Large intestine (tissue), 12 donors: ENCODE measurements at places on chromosomes 11 and 22. TPM values are rescaled to one million over a fixed set of nuclear protein-coding genes. Genes with fewer than 3 reads are reported as not detected.

GRCh38 chr11:46277622-46278386, at the start of gene CREB3L1:
TSS of gene CREB3L1 (plus strand) at chr11:46277662. CDS start at chr11:46278112, 450 bp downstream.
- DNase-seq = peak; percentile 88

DNA sequence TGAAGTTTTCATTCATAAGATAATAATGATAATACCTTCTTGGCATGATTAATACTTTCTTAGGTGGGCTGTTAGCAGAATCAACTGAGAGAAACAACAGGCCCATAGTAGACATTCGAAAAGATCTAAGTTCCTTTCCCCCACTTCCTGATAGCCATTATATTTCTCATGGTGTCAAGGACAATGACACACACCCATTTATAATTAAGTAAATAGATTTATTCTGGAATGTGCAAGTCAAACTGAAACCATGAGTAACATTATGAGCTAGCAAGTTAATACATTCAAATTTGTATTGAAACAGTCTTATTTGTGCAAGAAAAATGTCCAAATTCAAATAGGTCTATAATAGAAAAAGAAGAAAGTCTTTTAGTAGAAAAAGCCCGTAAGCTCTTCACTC, 301.1 kb downstream of the GUCY1A2 start:
- no peak for DNase-seq

The PKP3 gene
- polyA plus RNA-seq = 71.6 TPM

DNA sequence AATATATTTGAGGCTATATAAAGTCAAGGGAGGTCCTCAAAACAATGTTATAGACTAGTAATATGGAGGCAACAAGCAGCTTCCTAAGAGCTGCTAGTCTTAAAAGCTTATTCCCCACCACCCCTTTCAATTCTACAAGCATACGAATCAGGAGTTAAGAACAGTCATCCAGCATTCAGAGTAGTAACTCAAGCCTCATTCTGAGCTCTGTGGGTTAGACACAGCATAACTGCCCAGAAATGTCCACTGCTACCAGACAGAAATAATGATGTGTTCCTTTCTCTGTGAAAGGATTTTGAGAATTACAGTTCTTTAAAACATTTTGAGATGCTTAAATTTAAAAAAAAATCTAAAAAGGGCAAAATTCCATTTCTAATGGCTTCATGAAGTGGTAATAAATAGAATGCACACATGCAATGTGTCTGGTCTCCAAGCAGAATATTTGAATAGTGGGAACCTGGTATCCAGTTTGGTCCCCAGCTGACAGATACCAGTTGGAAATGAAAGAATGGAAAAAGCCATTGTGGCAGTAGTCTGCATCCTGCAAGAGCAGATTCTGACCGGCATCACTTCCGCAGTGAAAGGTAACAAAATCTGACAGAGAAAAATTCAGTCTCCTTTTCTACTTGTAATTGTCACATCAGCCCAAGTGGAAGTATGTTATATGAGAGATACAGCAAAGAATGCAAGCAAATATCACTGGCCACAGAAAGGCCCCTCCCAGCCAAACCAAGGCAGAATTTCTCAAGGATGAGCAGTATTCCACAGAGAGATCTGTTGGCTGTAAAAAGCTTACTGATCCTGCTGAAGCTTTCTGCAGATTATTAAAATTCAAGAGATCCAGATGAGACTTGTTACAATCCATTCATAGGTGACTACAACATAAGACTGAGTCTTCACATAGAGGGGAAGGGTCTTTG, 310.8 kb upstream of the PITPNB start:
- DNase-seq = no peak

The NADSYN1 gene
- 85.4 TPM for polyA plus RNA-seq

The BTBD18 gene
- polyA plus RNA-seq = 0.09 TPM

- DNase-seq = peak; percentile 79
These were observed 1.3 kb upstream of the TM7SF2 start for GRCh38 chr11:65110354-65110861.

DNA sequence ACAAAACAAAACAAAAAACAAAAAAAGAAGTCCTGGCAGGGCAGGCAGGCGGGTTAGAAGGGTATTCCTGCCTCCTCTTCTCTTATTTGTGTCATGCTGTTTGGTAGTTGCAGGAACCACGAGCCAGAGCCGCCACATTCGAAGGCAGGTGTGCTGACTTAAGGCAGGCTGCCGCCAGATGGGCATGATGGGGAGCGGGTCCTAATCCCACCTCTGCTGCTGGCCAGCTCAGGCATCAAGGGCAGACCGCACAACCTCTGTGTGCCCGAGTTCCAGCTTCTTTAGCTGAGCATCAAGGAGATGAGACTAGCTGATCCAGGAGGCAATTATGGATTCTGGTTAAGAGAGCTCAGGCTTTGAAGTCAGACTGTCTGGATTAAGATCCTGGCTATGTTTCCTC, 12.1 kb downstream of the OAF start:
- DNase-seq = no peak

- DNase-seq = no peak
These were observed 52.4 kb downstream of the LARGE2 start for GRCh38 chr11:45974806-45975205.

The CEND1 gene
- polyA plus RNA-seq = 2.0 TPM

DNA sequence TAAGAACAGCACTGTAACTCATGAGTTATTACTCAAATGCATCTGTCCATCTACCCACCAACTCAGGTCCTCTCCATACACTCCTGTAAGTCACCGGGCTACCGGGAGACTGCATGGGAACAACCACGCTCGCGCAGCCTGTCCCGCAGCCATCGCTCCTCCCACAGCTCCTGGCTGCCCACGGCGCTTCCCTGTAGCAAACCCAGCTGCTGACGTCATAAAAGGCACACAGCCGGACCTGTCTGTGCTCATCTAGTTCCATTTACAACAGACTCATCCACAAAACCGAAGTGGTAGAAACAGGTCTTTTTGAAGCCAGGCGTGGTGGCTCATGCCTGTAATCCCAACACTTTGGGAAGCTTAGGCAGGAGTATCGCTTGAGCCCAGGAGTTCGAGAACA, 23.4 kb upstream of the PACSIN2 start:
- no peak for DNase-seq

- no peak for DNase-seq
These were observed 535.1 kb upstream of the CHORDC1 start for GRCh38 chr11:90757849-90758494.

- no peak for DNase-seq
These were observed 91.9 kb downstream of the CSTPP1 start for GRCh38 chr11:47028195-47029093.

- DNase-seq = no peak
These were observed 154.6 kb downstream of the MAML2 start for GRCh38 chr11:96188243-96189006.

- no peak for DNase-seq
These were observed 60.2 kb upstream of the EMID1 start for GRCh38 chr22:29145321-29146072.
